Small intestine (tissue), 16 donors: ENCODE measurements at places on chromosomes 12 and 14.
A peak's percentile ranks its signal among the peaks of the same experiment; 100 is the strongest.

DNA sequence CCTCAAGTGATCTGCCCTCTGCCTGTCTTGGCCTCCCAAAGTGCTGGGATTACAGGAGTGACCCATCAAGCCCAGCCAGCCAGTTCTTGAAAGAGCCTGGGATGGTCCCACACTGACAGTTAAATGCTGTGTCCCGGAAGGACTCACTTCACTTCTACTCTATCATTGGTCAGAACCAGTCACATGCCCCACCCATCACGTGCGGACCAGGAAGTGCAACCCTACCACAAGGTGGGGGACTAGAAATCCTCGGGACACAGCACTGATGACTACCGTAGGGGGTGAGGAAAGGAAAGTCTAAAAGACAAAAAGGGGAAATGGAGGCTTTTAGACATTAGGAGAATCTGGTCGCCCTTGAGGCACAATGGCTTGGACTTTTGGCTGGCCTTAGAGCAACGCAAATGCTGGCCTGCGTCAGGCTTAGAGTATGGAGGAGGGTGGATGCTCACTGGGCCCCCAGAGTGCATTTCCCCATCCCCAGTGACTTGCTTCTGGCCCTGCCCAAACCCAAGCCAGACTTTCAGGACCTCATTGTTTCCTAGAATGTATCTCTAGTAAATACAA lies 207.7 kb downstream of the TTC8 start:
- no peak for DNase-seq

- no peak for DNase-seq
These were observed 34.1 kb upstream of the CHGA start for GRCh38 chr14:92888896-92889295.

DNA sequence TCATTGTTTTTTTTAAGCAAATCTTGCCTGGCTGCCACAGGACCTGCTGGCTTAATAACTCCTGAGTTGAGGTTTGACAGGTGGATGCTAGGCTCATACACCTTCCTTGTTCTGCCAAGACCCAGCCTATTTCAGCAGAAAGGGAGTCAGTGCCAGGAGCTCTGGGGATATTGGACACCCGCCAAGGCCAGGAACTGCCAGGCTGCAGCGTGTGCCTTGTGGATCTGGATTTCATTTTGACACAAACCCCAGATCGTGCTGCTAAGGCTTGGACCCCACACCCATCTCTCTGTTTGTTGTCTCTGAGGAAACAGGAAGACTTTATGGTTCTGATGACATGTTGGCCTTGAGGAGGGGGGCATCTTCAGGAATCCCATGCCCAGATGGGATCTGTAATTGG lies 44.4 kb upstream of the PRIMA1 start:
- peak; percentile 2 for DNase-seq

DNA sequence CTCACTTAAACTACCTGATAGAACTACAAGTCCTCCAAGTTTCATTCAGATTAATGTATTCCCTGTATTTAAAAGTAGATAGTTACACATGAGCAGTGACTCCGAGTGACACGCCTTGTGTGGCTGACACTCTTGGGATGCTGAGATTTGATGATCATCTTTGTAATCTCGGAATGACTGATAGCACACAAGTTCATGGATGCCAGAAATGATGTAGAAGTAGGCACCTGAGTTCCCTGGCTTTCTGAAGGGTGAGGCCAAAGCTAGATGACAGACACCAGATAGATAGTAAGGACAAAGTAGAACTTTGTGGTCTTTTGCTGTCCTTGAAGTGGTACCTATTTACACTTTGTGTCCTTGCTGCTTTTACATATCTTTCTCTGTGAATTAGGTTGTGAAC lies 491.2 kb downstream of the PCNX1 start:
- no peak for DNase-seq

GRCh38 chr12:119644930-119645329 lies 23.0 kb upstream of the PRKAB1 start:
- no peak for DNase-seq

GRCh38 chr12:19171731-19172130 lies 42.2 kb downstream of the PLEKHA5 start:
- DNase-seq: no peak

GRCh38 chr14:23612354-23612732 lies 23.8 kb upstream of the DHRS2 start:
- no peak for DNase-seq

- DNase-seq: no peak
These were observed 17.3 kb downstream of the ARID4A start for GRCh38 chr14:58315606-58316005.

GRCh38 chr14:54127526-54127925 lies 170.9 kb upstream of the BMP4 start:
- DNase-seq: peak; percentile 70

DNA sequence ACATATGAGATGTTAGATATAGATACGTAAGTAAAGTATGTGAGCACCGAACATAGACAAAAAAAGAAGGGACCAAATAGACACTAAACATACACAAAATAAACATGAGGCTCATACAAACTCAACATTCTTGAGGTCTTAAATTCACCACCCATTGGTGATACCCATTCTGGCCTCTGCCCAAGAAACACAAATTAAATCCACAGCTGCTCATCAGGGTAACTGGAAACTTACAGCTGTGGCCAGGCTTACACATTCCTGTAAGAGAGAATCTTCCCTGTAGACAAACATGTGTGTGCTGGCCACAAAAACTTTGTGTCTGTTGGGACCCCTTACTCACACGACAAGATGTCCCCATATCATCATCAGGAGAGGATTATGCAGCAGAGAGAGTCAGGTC lies 22.4 kb downstream of the MAGOHB start:
- no peak for DNase-seq
